Astrocyte (in vitro differentiated cells and primary cell): ENCODE measurements at places on chromosomes 3 and 15.
A peak's percentile ranks its signal among the peaks of the same experiment; 100 is the strongest.

- H3K4me1 ChIP-seq: peaks cover 40% of the 10 kb centered on the region
- no peak overlapping the region for H3K27ac ChIP-seq
- no peaks in the 10 kb centered on the region for H3K27me3 ChIP-seq
- no peak overlapping the region for H3K4me3 ChIP-seq
- DNase-seq: no peak
These were observed 8.5 kb downstream of the CDCP1 start for GRCh38 chr3:45137656-45138181.

- no peaks in the 10 kb centered on the region for H3K27me3 ChIP-seq
- H3K36me3 ChIP-seq: no peaks in the 10 kb centered on the region
- H3K27ac ChIP-seq: peak overlapping the region; percentile 79
- H3K4me1 ChIP-seq: peaks cover 33% of the 10 kb centered on the region
- DNase-seq: no peak
These were observed 30.1 kb upstream of the TIMP4 start for GRCh38 chr3:12188681-12189287.

DNA sequence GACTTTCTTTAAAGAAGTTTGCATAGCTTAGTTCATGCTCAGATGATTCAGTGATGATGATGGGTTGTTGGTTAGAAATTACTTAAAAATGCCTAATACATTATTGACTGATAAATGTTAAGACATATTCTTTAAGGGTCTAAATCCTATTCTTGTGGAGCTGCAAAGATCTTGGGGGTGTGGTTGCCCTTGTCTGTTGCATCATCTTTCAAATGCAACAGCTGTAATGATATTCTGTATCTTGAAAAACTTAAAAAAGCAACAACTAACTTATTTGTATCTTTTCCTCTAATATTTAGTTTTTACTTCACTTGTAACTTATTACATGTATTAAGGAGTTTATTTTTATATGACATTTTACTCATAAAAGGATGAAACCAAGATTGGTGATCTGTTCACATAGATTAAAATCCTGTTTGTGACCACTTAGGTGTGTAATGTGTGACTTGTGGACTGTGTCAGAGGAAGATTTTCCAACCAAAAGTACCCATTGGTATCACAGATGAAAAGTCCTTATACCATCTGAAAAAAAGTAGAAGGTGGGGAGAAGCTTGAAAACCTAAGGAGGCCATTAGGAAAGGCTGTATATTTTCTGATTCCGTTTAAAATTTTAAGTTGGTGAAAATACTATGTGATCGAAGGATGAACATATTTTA lies 142.8 kb downstream of the IGF1R start:
- no peak for DNase-seq
- H3K4me3 ChIP-seq: no peak overlapping the region
- peaks cover 22% of the 10 kb centered on the region for H3K4me1 ChIP-seq
- H3K36me3 ChIP-seq: no peaks in the 10 kb centered on the region
- H3K27ac ChIP-seq: no peak overlapping the region
- no peaks in the 10 kb centered on the region for H3K27me3 ChIP-seq

DNA sequence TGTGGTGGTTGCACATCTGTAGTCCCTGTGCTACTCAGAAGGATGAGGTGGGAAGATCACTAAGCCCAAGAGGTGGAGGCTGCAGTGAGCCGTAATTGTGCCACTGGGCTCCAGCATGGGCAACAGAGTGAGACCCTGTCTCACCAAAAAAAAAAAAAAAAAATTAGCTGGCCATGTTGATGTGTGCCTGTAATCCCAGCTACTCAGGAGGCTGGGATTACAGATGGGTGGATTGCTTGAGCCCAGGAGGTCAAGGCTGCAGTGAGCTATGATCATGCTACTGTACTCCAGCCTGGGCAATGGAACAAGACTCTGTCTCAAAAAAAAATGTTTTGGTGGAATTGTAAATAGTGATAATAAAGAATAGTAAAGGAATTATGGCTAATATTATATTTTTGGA lies 9.9 kb downstream of the ATRIP start:
- no peak overlapping the region for H3K27ac ChIP-seq
- H3K4me3 ChIP-seq: no peak overlapping the region

DNA sequence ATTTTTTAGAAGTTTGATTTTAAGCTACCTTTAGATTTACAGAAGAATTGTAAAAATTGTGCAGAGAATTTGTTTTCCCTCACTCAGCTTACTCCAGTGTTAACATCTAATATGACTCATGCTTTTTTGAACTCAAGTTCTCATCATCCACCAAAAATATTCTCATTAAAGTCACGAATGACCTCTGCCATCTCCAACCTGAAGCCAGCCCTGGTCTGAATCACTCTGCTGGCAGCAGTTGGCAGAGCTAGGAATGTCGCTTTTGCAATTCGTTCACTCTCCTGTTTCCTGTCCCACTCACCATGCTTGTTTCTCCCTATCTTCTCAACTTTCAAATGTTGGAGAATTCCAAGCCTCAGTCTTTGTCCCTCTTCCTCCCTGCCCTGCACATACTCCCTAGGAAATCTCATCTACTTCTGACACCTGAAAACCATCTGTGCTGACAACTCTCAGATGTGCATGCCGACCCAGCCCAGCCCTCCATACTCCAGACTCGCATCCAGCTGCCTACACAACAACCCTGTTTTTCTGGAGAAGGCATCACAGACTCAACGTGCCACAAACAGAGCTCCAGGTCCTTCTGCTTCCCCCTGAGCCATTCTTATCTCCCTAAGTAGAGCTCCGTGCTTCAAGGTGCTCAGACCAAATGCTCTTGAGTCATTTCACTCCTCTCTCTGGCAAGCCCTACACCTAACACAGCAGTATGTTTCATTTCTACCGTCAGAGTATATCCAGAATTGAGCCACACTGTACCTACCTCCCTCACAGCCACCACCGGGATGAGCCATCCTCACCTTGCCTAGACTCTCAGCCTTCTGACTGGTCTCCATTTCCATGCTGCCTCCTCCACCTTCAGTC lies 24.9 kb downstream of the PRR23E start:
- H3K36me3 ChIP-seq: no peaks in the 10 kb centered on the region
- H3K27me3 ChIP-seq: no peaks in the 10 kb centered on the region
- H3K4me3 ChIP-seq: no peak overlapping the region
- no peak for DNase-seq
- no peak overlapping the region for H3K27ac ChIP-seq

GRCh38 chr15:23866832-23867231 lies 179.7 kb upstream of the NDN start:
- no peaks in the 10 kb centered on the region for H3K27me3 ChIP-seq
- no peak overlapping the region for H3K4me3 ChIP-seq
- H3K27ac ChIP-seq: no peak overlapping the region

- no peak overlapping the region for H3K4me3 ChIP-seq
- H3K36me3 ChIP-seq: no peaks in the 10 kb centered on the region
- H3K27ac ChIP-seq: no peak overlapping the region
- DNase-seq: no peak
These were observed 32.0 kb downstream of the FAIM start for GRCh38 chr3:138640537-138640936.

GRCh38 chr3:105354429-105354828 lies 12.3 kb upstream of the ALCAM start:
- H3K27ac ChIP-seq: peak overlapping the region; percentile 86
- no peaks in the 10 kb centered on the region for H3K36me3 ChIP-seq
- H3K4me1 ChIP-seq: peaks cover 33% of the 10 kb centered on the region
- no peak for DNase-seq

- H3K27ac ChIP-seq: peak overlapping the region; percentile 40
- H3K4me1 ChIP-seq: peaks cover 13% of the 10 kb centered on the region
- peak; percentile 87 for DNase-seq
- H3K27me3 ChIP-seq: no peaks in the 10 kb centered on the region
- no peaks in the 10 kb centered on the region for H3K36me3 ChIP-seq
These were observed 3.7 kb downstream of the IFT80 start for GRCh38 chr3:160395297-160395696.

GRCh38 chr3:98095882-98096281 lies 8.9 kb downstream of the OR5AC2 start:
- no peak overlapping the region for H3K27ac ChIP-seq
- no peaks in the 10 kb centered on the region for H3K36me3 ChIP-seq
- H3K4me1 ChIP-seq: no peaks in the 10 kb centered on the region

DNA sequence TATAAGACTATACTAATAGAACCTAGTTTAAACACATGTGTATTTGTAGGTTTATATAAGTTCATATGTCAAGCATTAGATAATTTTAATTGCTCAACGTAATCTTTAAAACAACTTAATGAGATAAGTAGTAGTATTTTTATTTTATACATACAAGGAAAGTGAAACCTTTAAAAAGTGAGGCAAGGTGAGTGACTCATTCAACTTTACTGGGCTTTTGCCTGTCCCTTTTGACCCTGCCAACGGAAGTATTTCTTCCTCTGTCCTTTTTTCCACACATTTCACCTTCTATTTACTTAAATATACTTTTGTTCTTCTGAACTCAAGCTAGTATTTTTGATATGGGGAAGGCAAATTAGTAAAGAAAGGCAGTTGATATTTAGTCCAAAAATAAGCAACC lies 78.5 kb downstream of the KBTBD8 start:
- no peak overlapping the region for H3K4me3 ChIP-seq
- no peaks in the 10 kb centered on the region for H3K27me3 ChIP-seq
- no peak overlapping the region for H3K27ac ChIP-seq
- no peaks in the 10 kb centered on the region for H3K36me3 ChIP-seq
